ENCODE measurements at places on chromosomes 16 and 17.
A peak's percentile ranks its signal among the peaks of the same experiment; 100 is the strongest.

- DNase-seq, result no peak
Observed at GRCh38 chr17:76039121-76039520, 12.0 kb upstream of the EVPL start.

DNA sequence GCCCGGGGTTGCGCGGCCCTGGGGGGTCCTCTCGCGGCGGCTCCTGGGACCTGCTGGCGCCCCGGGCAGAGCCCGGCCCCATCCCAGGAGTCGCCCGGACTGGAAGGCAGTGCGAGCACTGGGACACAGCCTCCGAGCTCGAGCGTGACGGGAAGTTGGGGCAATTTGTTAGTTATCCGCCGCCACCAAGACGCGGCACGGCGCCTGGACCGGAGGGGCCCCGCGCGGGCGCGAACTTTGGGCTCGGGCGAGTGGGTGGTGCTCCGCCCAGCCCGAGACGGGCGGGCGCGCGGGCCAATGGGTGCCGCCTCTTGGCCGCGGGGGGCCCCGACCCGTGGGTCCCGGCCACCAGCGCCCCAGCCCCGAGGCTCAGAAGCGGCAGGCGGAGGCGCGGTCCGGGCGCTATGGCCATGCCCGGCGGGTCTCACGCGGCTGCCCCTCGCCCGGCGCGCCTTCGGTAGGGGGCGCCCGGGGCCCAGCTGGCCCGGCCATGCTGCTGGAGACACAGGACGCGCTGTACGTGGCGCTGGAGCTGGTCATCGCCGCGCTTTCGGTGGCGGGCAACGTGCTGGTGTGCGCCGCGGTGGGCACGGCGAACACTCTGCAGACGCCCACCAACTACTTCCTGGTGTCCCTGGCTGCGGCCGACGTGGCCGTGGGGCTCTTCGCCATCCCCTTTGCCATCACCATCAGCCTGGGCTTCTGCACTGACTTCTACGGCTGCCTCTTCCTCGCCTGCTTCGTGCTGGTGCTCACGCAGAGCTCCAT is at the start of gene ADORA2B:
TSS of gene ADORA2B (plus strand) at position 372 of the 768 bp plus-strand sequence. CDS start at position 491, 119 bp downstream.
- peak; percentile 12 for DNase-seq

- no peak for DNase-seq
Observed at GRCh38 chr16:85536073-85536410, 77.1 kb upstream of the GSE1 start.

DNA sequence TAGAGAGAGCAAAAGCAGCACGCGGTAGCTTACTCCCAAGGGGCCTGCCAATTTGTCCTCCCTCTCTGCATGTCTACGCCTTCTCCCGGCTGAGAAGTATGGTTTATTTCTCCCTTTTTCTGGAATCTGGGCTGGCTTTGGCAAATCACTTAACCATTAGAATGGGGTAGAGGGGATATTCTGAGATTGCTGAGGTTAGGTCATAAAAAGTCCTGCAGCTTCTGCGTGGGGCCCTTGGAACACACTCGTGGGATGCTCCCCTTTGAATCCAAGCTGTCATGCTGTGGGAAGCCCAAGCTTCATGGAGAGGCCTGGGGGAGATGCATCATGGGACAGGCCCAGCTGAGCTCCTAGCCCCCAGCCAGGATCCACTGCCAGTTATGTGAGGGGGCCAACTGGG is 403.6 kb upstream of the MAF start:
- DNase-seq, result no peak

DNA sequence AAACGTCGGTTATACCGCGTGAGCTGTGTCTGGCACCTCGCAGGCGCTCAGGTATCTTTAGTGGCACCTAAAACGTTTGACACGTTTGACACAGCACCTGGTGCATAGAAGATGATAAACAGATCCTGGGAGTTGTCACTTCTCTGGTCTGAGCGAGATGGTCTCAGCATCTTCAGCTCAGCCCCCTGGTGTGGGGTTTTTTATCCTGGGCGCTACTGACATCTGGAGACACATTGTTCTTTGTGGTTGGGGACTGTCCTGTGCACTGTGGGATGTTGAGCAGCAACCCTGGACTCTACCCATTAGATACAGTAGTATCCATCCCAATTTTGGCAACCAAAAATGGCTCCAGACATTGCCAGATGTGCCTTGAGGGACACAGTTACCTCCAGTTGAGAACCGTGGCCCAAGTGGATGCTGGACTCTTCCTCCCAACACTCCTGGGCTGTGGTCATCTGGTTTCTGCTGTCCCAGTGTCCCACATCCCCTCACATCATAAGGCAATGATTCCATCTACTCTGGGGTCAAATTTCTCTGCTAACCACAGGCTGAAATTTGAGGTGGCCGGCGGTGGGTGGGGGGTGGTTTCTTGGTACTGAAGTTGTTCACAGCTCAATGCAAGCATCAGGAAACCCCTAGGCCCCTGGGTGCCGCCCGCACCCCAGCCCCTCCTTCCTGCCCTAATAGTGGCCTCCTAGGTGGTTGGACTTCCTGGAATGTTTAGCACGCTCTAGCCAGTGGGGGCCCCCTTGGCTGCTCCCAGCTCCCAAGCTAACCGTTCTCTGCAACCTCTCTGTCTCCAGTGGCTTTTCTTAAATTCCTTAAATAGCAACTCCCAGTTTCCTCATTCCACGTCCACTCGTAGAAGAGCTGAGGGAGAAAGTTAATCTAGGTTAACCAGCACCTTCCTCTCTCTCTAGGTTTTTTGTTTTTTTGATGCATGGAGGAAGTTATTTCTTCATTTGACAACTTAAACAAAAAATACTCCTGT is 124.8 kb downstream of the ABCC1 start:
- no peak for DNase-seq

- no peak for DNase-seq
Observed at GRCh38 chr16:82034981-82035612, at the start of gene HSD17B2. TSS of gene HSD17B2 (plus strand) at chr16:82035253. CDS start at chr16:82035425, 172 bp downstream.

- DNase-seq, result no peak
Observed at GRCh38 chr17:82947051-82947991, 107.5 kb upstream of the ZNF750 start.

DNA sequence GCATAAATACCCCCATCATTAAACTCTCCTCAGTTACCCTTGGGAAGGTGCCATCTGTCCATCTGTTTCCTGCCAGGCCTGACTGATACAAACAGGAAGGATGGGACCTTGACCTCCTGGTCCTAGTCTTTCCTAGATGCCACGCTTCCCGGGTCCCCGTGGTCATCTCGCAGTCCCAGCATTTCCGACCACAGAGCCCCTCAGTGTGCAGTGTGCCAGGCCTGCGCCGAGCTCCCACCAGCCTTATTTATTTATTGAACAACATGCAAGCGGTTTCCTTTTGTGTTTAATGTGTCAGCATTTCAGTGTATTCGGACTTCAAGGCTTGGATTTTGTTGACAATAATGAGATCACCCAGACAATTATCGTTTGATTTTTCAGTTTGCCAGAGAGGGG is 45.6 kb upstream of the NKD1 start:
- no peak for DNase-seq

DNA sequence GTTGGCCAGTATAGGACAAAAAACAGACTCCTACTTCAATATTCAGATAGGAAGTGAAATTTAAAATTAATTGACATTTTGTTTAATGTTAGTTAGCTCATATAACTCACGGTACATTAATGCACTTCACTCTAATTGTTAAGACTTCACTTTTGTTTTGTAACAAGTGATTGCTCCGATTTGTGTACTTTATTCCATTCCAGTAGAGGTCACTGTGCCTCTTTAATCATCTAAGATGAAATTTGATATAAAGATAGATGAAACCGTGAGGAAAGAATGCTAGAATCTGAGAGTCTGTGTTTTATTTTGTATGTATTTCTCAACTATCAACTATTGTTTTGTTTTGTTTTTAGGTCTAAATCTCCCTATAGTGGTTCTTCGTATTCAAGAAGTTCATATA is 29.0 kb downstream of the RBBP6 start:
- DNase-seq, result no peak

GRCh38 chr17:79005063-79005861 is 4.3 kb downstream of the CANT1 start:
- DNase-seq, result peak; percentile 20

- peak; percentile 17 for DNase-seq
Observed at GRCh38 chr16:30948667-30949649, at the start of gene ORAI3. TSS of gene ORAI3 (plus strand) at chr16:30949068. CDS start at chr16:30949290, 222 bp downstream.

DNA sequence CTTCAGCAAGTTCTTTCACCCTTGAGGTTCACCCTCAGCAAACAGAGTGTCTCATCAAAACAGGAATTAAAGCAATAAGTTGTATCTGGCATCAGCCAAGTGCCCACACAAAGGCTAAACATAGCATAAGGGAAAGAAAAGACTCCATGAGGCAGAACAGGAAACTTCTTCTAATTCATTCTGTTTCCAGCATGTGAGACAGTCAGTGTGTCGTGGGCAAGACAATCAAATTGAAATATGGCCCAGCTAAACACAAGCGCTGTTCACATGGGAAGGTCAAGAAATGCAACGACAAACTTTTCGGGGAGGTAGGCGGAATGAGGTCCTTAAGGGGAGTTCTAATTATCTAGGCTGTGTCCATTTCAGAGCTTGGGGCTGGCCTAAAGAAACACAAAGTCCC is 393.4 kb downstream of the HAPSTR1 start:
- DNase-seq, result no peak
